Naive thymus-derived CD4-positive, alpha-beta T cell (primary cell): ENCODE measurements at places on chromosomes 1 and 21. TPM values are rescaled to one million over a fixed set of nuclear protein-coding genes. Genes with fewer than 3 reads are reported as not detected.

FCRL2 gene
- 0.64 TPM for total RNA-seq

FGR gene
- total RNA-seq = 1.5 TPM

USP48 gene
- total RNA-seq = 80.9 and 83.9 TPM in 2 replicates

IQCC gene
- 2.5 TPM for total RNA-seq

CLCA4 gene
- total RNA-seq = not detected

GRCh38 chr1:26097696-26098095, 13.9 kb upstream of the PDIK1L start:
- H3K4me1 ChIP-seq = no peaks in the 10 kb centered on the region
- no peak overlapping the region for H3K4me3 ChIP-seq
- DNase-seq = no peak
- no peak overlapping the region for H3K27ac ChIP-seq
- H3K36me3 ChIP-seq = no peaks in the 10 kb centered on the region
- H3K27me3 ChIP-seq = no peaks in the 10 kb centered on the region

- H3K36me3 ChIP-seq = no peaks in the 10 kb centered on the region
- no peaks in the 10 kb centered on the region for H3K27me3 ChIP-seq
- H3K4me3 ChIP-seq = no peak overlapping the region
- H3K27ac ChIP-seq = no peak overlapping the region
- DNase-seq = no peak
These were observed 40.7 kb upstream of the DHCR24 start for GRCh38 chr1:54927472-54928240.

DNA sequence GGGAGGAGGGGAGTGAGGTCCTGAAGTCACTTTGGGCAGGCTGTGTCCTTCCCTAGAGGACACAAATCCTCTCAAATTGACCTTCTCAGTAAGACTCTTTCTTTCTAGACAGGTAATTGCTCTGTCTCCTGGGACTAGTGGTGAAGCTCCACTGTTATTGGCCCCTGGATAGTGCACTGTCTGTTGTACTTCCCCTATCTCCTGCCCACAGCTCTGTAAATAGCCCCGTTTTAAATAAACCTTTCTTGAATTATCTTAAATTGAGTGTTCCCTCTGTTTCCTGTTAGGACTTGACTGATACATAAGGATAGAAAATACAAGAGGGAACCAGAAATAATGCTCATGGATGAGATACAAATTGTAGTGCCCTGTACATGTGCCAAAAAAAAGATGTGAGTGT, 229.5 kb upstream of the USP24 start:
- no peak overlapping the region for H3K4me3 ChIP-seq
- no peak for DNase-seq
- H3K27me3 ChIP-seq = no peaks in the 10 kb centered on the region
- no peaks in the 10 kb centered on the region for H3K36me3 ChIP-seq
- H3K4me1 ChIP-seq = no peaks in the 10 kb centered on the region

- no peaks in the 10 kb centered on the region for H3K4me1 ChIP-seq
- no peak overlapping the region for H3K4me3 ChIP-seq
- no peaks in the 10 kb centered on the region for H3K27me3 ChIP-seq
- no peak for DNase-seq
These were observed 142.8 kb upstream of the COA6 start for GRCh38 chr1:234230414-234230862.

DNA sequence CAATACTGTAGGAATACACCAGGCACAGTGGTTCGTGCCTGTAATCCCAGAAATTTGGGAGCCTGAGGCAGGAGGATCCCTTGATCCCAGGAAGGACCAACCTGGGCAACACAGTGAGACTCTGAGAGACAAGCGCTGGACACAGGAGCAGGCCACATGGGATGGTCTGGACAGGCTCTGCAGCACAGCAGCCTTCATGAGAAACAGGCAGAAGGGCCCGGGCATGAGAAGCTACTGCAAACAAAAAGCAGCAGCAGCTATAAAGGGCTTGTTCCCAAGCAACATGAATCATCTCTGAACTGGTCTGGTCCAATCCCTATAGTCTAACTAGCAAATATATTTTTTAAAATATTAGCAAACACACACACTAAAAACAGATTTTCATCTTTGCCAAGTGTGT, 35.5 kb upstream of the SLAMF9 start:
- H3K27ac ChIP-seq = no peak overlapping the region
- H3K36me3 ChIP-seq = no peaks in the 10 kb centered on the region
- H3K27me3 ChIP-seq = no peaks in the 10 kb centered on the region
- DNase-seq = no peak
- no peak overlapping the region for H3K4me3 ChIP-seq
- no peaks in the 10 kb centered on the region for H3K4me1 ChIP-seq
